ENCODE measurements at places on chromosomes 2 and 18.

DNA sequence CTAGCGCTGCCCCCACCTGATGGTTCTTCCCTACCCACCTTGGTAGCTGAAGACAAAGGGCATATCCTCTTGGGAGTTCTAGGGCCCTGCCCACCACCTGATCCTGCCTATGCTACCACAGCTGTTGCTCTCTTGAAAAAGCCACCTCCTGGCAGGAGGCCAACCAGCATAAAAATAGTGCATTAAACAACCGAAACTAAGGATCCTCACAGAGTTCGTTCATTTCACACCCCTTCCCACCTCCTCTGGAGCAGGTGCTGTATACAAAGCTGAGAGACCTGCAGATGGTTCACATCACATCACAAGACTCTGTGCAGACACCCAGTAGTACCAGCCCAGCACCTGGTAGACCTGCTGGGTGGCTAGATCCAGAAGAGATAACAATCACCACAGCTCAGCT is 1348.0 kb upstream of the TMEFF2 start:
- DNase-seq, result no peak

GRCh38 chr2:55585451-55586080 is 31.9 kb downstream of the PPP4R3B start:
- DNase-seq, result no peak

DNA sequence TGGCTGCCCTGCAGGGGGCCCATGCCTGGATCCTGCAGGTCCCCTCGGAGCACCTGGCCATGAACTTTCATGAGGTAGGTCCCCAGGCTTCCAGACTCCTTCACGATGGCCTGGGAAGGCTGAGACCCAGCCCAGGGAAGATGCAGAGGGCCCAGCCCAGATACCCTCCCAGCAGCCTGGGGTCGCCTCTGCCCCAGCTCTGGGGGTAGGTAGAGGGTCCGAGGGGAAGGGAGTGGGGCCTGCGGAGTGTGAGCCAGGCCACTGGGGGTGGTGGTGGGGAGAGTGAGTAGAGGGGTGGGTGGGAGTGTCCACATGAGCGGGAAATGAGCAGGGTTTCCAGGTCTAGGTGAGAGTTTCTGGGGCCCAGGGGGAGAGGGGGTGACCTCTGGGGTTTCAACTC is 1.2 kb upstream of the CHRND start:
- no peak for DNase-seq

- DNase-seq, result no peak
Observed at GRCh38 chr2:30037016-30037415, 109.8 kb upstream of the YPEL5 start.

DNA sequence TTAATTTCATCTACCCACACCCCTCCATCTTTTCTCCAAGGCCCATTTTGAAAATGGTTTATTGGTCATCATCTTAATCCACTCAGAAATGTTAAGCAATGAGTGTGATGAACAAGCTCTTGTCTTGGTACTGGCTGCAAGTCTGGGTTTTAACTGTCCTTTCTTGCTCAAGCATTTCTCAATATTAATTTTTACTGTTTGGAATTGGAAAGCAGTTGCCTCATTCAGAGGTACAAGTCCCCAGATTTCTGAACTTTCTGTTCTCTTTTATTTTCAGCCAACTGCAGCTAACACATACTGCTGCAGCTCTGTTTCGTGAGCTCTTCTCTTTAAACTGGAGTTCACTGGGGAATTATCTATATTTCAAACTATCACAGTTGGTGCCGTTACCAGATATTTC is 99.4 kb upstream of the TEX51 start:
- no peak for DNase-seq

GRCh38 chr2:1613078-1613445 is 131.3 kb downstream of the PXDN start:
- no peak for DNase-seq

DNA sequence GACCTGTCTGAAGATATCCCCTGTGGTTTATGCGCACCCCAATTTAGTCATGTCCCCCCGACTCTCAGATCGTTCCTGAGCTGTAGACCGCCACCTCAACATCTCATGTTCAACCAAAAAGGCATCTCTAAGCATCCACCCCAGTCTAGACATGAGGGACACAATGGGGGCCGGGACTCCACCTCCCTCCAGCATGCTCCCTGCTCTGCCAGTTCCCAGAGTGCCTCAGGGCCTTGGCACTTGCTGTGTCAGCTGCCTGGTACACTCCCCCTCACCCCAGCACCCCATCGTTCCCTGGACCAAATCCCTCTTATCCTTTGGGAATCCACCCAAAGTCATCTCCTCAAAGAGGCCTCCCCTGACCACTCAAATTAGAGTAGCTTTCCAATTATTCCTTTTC is 22.2 kb downstream of the TNS1 start:
- DNase-seq, result no peak

DNA sequence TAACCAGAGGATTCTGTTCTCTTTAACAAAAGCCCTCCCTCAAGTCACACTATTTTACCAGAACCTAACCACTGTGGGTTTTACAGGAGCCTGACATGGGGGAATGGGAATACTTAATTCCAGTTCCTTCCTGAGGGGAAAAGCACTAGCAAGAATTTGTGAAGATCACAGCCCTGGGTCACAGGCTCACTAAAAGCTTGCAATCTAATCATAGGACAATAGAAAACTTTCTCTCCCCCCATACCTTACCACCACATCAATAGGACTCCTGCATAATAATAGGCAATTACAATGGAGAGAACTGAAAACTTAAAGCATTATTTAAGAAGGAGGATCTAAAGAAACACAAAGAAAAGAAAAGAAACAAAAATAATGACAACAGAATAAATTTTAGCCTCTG is 225.8 kb upstream of the ZNF804A start:
- DNase-seq, result no peak

DNA sequence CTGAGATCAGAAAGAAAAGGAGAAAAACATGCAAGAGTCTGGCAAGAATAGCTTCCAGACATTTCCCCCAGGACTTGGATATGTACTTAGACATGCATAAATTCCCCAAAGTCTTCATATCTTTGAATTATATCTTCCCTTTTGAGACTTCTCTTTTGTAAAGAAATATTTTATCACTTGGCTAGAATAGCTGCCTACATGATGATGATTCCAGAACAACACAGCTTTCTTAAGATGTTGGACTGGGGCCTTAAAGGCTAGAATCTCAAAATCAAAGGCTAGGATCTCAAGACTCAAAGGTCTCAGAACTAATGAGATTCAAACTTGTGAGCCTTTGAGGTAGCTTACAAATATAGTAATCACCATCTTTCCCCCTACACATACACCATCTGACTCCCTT is 842.3 kb downstream of the BCL11A start:
- DNase-seq, result no peak

GRCh38 chr2:196409376-196409775 is 230.1 kb upstream of the CCDC150 start:
- no peak for DNase-seq

DNA sequence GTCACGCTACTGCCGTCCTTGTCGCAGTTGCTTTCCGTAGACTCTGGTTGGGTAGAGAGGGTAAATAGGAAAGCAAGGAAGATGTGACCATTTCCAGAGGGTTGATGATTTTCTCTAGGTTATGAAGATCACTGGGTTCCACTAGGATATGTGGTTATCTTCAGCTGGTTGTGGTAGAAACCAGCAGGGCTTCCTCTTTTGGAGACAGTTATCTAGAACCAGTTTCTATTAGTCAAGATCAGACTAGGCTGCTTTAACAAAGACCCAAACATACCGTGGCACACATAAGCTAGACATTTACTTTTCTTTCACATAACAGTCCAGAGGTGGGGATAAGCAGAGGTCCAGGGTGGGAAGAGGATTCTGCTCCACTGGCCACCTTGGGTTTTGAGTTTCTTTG is 59.6 kb downstream of the FASTKD2 start:
- DNase-seq, result no peak

GRCh38 chr2:189794310-189794709 is 10.1 kb downstream of the PMS1 start:
- no peak for DNase-seq

GRCh38 chr2:102350137-102350793 is 5.3 kb upstream of the IL18R1 start:
- DNase-seq, result no peak

DNA sequence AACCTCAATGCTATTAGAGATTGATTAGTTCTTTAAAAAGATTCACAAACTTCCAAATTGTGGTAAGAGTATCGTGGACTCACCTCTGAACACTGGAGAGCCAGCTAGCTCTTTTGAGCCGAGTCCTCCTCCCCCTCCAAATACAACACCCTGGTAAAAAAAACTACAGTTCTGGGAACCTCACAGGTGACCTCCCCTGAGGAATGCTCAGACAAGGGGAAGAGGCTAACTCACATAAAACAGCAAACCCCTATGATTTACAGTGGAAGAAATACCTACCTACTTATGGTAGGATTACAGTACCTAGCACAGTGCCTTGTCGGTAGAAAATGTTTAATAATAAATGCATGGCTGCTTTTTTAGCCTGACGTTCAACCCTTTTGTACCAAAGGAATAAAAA is 8.4 kb downstream of the ZNF24 start:
- no peak for DNase-seq

- no peak for DNase-seq
Observed at GRCh38 chr2:224924631-224925030, 117.6 kb downstream of the DOCK10 start.

GRCh38 chr2:109466674-109467575 is 146.8 kb downstream of the SEPTIN10 start:
- DNase-seq, result no peak

DNA sequence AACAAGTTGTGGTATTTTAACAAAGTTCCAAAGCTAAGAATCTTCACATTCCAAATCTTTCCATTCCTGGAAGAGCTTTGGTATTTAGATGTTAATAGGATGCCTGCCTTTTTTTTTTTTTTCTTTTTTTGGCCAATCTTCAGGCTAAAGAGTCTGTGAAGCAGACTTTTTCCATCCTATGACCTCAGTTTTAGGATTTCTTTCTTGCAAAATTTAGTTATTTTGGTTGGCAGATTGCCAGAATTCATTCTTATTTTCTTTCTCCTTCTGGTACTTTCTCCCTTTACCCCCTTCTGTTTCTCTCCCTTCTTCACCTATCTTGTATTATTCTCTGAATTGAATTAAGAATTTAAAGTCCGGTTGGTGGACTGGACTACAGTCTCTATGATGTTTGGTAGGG is 217.8 kb upstream of the REV1 start:
- no peak for DNase-seq

GRCh38 chr2:186517090-186517489 is 31.0 kb downstream of the ZC3H15 start:
- no peak for DNase-seq

- DNase-seq, result no peak
Observed at GRCh38 chr2:230347659-230348305, 20.8 kb downstream of the SP140L start.

DNA sequence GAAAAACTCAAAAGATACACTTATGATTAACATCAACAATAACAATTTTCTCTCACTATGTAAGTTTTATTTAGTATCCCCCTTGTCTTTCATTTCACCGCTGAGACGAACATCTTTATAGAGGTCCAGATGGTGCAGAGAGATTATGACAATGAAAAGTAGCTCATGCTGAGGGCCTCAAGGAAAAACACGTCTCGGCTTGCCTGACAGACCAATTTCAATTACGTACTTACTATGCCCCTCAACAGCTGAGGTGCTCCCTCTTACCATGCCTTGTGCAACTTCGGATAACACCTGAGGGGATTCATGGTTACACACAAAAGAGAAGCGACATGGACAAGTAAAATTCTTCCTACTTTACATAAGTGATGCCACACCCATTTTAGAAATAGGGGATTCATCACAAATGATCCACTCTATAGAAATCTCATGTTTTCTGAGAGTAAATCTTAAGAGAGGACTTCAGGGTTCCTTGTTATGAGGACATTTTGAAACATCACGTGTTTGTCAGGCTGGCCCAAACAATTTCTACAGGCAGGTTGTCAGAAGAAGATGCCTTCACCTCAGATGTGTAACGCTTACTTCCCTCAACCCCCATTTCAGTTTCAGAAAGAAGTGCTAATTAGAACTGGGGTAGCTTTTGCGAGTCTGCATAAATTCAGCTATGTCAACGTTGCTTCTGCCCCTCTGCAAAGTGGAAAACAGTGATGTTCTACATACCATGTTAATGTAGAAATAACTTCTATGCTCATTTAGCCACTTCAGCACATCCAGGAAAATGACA is 191.4 kb downstream of the NRXN1 start:
- DNase-seq, result no peak

GRCh38 chr2:110146945-110147332 is 31.3 kb upstream of the MALL start:
- no peak for DNase-seq
